ENCODE measurements at places on chromosomes 3 and 15.

DNA sequence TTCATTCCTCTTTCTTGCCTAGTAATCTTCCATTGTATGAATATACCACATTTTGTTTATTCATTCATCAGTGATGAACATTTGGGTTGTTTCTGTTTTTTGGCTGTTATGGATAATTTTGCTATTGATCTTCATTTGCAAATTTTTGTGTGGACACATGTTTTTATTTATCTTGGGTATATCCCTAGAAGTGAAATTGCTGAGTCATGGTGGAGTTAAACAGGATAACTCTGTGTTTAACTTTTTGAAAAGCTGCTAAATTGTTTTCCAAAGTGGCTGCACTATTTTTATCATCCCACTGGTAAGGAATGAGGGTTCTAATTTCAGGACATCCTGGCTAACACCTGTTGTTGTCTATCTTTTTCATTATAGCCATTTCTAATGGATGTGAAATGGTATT, 74.6 kb upstream of the ARL6 start:
- DNase-seq = no peak

DNA sequence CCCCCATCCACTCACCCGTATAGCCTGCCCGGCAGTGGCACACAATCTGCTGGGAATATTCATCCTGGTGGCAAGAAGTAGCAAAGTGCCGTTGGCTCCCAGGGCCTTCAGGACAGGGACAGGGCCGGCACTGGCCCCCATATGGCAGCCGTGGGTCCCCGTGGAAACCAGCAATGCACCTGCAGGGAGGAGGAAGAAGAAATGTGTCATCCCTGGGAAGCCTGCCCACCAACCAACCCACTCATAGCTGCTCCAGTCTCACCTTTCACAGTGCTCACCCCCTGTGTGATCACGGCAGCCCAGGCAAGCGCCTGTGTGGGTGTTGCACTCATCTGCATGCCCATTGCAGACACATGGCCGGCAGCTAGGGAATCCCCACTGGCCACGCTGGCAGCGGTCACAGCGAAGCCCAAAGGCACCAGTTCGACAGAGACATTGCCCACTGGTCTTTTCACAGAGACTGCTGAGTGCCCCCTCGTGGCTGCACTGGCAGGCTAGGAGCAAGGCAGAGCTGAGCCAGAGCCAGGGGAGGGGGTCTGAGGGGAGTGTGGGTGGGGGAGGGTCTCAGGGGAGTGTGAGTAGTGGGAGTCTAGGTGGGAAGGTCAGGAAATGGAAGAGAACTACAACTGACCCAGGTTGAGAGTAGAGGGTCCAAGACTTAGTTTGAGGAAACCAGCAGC, 4.5 kb upstream of the USP19 start:
- DNase-seq = no peak

GRCh38 chr3:21392526-21392925, 358.5 kb downstream of the ZNF385D start:
- no peak for DNase-seq

DNA sequence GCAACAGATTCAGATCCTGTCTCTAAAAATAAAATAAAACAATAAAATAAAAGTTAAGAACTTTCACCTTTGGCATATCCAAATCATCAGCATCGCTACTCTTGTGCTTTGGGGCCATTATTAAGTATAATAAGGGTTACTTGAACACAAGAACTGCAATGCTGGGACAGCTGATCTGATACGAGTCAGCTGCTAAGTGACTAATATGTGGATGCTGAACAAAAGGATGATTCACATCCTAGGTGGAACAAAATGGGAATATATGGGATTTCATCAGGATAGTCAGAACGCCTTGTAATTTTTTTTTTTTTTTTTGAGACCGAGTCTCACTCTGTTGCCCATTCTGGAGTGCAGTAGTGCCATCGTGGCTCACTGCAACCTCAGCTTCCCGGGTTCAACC, 29.7 kb downstream of the BUB1B start:
- no peak for DNase-seq

- no peak for DNase-seq
Observed at GRCh38 chr3:195069501-195070251, 201.3 kb downstream of the XXYLT1 start.

- no peak for DNase-seq
Observed at GRCh38 chr3:53195066-53195450, 34.0 kb downstream of the PRKCD start.

DNA sequence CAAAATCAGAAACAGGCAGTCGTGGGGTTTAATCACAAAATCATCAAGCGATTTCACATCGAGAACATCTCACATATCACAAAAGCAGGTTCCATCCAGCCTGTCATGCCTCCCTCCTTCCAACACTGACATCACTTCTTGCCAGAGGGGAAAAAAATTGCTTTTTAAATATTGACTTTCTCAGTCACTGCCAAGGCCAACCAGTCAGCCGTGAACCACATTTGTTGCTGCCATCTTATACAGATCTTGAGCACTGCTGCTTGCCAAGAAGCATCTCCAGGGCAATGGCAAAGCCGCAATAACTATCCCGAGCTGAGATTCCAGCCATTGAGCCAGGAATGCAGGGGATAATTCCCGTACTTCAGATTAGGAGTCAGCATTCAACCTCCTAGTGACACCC, 174.6 kb downstream of the ANXA2 start:
- no peak for DNase-seq

GRCh38 chr3:177300842-177301241, 103.6 kb upstream of the TBL1XR1 start:
- DNase-seq = no peak

DNA sequence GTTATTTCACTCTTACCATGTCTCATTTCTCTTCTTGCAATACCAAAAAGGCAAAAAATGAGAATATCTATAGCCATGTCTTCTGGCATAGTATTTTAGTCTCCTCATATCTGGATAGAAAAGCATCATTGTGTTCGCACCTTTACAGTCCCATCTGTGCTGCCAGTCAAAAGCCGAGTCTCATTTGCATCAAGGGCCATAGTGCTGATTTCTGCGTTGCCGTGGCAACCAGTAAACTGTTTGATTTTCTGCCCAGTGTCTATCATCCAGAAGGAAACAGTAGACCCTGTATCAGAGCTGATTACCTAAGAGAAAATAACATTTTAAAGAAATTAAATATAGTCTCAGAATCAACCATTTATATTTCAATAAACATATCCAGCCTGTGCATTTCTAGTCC, 86.1 kb upstream of the SERPINI2 start:
- no peak for DNase-seq
